ENCODE measurements at places on chromosomes 3 and 15. TPM values are rescaled to one million over a fixed set of nuclear protein-coding genes. Genes with fewer than 3 reads are reported as not detected.

GRCh38 chr3:197434830-197435229 lies 120.9 kb downstream of the BDH1 start:
- ATAC-seq = no peak

The SLC28A2 gene
- not detected for total RNA-seq

The ITIH3 gene
- total RNA-seq = not detected

DNA sequence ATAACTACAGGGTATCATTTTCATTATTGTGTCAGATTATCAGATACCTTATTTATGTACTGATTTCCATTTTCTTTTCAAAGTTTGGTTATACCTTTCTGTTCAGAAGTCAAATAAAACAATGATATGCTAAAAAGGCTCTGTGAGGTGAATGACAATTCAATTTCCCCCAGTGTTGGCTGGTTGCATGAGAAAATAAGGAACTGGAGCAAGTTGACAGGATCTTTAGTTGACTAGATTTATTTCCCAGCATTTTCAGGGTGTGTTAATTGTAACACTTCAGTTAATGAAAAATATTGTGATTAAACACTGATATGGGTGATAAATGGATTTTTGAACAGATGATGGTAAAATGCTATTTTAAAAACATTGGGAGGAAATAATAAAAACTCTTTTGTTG lies 122.8 kb upstream of the FAM3D start:
- ATAC-seq = no peak

DNA sequence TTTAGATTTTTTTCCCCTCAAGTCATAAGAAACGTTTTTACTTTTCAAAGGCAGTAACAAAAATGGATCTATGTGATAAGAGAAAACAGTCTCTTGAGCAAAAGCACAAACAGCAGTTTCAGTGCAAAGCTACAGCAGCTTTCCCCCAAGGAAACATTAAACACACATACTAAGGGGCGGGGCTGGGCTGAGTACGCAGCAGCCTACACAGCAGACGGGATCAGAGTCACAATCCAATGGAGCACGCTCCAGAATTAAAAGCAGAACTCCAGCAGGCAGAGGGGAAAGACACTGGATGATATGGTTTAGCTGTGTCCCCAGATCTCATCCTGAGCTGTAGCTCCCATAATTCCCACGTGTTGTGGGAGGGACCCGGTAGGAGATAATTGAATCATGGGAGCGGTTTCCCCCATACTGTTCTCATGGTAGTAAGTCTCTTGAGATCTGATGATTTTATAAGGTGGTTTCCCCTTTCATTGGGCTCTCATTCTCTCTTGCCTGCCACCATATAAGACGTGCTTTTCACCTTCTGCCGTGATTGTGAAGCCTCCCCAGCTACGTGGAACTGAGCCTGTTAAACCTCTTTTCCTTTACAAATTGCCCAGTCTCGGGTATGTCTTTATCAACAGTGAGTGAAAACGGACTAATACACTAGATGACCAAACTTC lies 116.2 kb upstream of the SLCO3A1 start:
- no peak for ATAC-seq

The GOLGA8G gene
- total RNA-seq = not detected

DNA sequence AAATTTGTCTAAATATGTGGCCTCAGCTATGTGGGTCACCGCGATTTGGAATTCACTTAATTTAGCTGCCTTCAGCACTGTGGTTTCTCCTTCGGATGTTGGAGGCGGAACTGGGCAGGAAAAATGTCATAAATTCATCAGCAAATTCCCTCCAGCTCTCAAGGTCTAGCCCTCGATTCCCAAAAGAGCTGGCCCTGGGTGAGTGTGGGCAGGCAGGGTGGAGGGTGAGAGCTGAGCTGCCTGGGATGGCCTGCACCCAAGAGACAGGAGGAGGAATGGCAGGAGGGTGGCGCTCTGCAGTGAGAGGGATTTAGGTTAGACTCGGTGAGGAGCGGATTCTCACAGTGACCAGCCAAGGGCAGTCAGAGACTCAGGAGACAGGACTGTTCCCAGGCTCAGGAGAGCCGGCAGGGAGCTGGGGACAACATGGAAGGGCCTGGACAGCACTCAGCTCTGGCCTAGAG lies 57.1 kb downstream of the FEM1B start:
- ATAC-seq = no peak

The BNC1 gene
- total RNA-seq = 0.16 TPM

- no peak for ATAC-seq
These were observed 31.7 kb downstream of the GPR149 start for GRCh38 chr3:154398084-154398967.

The SLC22A14 gene
- not detected for total RNA-seq

- no peak for ATAC-seq
These were observed 19.8 kb downstream of the RLBP1 start for GRCh38 chr15:89201465-89202005.

- ATAC-seq = no peak
These were observed 4.1 kb downstream of the LOXL1 start for GRCh38 chr15:73930371-73930770.

The SCAMP5 gene
- total RNA-seq = 10.1 TPM

GRCh38 chr15:41825145-41825544 lies 2.7 kb upstream of the JMJD7 start:
- no peak for ATAC-seq

The TOP2B gene
- 149 TPM for total RNA-seq

DNA sequence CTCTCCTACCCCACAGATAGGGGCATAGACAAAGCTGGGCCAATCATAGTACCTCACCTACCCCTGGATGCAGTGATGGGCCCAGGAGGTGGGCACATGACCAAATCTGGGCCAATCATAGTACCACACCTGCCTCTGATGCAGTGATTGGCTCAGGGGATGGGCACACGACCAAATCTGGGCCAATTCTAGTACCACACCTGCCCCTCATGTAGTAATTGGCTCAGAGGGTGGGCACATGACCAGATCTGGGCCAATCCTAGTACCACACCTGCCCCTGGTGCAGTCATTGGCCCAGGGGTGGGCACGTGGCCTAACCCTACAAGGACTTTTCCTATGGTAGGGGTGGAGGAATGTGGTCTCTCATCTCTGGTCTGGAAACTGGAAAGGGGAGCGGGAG lies 56.9 kb upstream of the MEF2A start:
- no peak for ATAC-seq

Data from gastroesophageal sphincter (tissue), 4 donors.